ENCODE measurements at places on chromosomes 11 and 22.

GRCh38 chr22:25172153-25172552, 27.5 kb upstream of the CRYBB3 start:
- DNase-seq = no peak

DNA sequence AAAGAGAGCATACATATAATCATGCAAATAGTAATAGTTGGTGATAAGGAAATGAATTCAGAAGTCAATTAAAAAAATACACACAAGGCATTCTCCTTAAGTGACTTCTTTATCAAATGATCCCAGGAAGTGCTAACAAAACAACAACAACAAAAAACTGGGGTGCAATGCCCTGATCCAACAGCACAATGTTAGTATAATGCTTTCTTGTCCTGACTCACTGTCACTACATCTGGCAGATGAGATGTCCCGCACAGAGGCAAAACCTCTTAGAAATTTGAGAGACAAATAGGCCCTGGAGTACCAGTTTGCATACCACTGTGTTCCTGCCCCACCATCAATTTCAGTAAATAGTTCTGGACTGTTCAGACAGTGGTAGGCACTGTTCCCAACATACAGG, 11.0 kb upstream of the AMBRA1 start:
- no peak for DNase-seq

DNA sequence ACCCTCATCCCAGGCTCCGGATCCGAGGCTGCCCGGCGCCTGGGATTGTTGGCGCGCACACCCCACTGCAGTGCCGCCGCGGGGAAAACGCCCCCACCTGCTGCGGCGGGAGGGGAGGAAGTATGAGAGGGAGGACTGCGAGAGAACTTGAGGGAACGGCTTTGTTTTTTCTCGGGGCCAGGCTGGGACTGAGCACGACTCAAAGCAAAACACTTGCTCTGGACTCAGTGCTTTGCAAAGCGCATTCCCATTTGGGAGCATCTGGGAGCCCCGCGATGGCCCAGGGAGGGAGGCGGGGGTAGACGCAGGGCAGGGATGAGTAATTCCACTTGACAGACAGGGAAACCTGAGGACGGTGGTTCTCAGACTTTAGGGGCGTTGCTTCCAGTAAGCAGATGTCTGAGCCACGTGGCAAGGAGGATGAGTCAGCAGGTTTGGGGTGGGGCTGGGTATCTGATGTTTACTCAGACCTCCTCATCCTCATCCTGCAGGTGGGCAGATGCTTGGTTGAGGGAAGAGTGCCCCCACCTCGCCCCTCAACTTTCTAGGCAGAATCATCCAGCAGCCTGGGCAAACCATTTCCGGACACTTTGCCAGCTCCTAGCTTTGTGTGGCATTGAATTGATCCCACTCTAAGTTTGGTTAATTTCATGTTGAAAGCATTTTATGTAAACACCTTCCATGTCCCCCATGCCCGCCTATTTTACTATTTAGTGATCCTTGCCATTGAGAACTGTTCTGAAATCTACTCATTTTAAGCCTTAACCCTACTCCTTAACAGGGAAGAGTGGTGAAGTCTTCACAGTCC, 1.5 kb downstream of the MIAT start:
- DNase-seq = peak; percentile 90

- peak; percentile 6 for DNase-seq
These were observed 85.9 kb downstream of the SBF2 start for GRCh38 chr11:10208131-10208575.

GRCh38 chr11:76601724-76602123, 68.8 kb downstream of the LRRC32 start:
- no peak for DNase-seq

- no peak for DNase-seq
These were observed 190.2 kb downstream of the SWAP70 start for GRCh38 chr11:9853929-9854552.

DNA sequence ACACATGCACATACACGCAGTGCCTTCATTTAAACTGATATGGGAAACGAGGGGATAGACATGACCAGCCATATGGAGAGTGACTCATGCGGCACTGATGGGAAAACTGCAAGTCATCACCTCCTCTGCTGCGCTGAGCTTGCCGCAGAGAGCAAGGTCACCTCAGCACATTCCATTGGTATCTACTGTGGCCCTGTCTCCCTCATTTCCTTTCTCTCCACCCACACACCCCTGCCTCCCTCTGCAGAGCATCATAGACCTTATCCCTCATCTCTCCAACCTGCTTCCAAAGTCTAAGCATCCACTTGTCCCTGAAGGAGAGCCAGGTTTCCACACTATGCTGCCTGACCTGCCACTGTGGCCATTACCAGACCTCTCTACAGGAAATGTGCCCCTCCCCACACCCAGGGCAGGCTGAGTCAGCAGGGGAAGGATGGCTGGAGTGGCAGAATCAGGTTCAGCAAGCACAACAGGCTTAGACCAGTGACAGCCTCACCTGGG, 116.9 kb upstream of the SNX19 start:
- no peak for DNase-seq

DNA sequence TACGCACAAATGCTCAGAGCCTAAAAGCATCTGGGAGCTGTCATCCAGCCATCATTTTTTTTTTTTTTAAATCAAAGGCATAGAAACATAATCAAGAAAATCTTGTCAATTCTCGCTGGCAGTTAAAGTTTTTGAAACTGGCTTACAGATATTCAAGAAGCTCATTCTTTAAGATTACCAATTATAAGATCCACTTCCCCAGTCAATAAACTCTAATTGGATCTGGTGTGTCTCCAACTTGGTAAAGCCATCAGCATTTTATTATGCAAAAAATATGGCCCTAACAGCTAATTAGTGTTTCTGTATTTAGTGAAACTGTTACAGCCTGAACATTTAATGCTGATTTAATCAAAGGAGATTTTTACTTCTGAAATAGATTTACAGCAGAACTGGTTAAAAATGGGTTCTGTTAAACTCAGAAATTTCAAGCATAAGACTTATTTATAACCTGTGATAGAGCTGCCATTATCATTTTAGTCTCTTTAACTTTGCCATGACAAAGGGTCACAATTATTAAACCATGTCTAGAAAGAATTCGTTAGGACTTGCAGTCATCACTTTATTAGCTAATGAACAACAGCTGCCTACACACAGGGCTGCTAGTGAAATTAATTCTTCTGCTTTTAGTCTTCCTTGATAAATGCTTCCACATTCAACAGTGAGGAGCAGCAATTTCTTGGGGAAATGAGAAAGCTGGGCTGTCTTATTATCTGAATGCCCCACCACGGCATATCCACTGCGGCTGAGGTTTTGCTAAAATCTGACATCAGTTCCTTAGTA, 176.4 kb upstream of the PITPNB start:
- DNase-seq = no peak

DNA sequence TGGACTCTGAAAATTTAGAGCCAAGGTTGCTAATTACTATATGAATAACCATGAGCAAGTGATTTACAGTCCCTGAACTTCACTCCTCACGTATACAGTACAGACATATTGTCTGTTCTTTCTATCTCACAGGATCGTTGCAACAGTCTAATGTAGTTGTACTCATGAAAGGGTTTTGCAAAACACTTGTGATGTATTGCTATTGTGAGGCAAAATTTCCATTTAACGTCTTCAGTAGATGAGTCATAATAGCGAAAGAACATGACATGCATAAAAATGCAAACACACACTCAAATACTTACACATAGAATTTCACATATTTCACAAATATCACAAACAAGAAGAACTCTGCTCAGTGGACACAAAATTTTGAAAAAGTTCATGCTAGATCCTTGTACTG, 134.6 kb upstream of the TRPC6 start:
- no peak for DNase-seq

DNA sequence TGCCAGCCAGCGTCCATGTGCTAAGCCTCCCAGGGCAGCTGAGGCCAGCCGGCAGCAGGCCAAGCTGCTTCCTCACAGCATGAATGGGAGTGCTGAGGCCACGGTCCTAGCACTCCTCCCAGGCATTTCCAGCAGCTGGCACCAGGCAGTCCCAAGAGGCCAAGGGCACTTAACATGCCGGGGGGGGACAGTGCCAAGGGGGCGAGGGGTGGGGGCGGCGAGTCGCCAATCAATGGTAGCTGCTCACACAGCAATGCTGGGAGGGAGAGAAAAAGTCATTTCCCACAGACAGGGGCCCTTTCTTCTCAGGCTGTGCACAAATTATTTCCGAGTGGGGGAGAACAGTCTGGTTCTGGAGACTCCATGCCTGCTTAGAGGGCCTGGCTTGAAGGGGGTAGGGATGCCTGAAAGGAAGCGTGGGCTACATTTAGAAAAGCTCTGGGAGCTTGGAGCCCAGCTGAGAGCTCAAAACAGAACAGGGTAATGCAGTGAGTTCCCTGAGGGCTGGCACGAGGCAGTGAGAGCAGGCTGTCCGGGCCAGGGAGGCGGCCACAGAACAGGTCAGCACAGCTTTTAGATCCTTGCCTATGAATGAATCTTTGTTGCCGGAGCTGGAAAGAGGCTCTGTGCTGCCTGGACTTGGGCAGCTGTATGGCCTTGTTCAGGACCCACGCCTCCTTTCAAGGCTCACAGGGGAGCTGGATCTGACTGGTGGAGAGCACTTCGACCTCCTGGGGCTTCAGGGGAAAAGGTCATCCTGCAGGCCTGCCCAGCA, 14.4 kb upstream of the TBC1D10A start:
- no peak for DNase-seq

- DNase-seq = no peak
These were observed 616.5 kb downstream of the BRD1 start for GRCh38 chr22:49211176-49211575.

- DNase-seq = no peak
These were observed 27.3 kb downstream of the TSPAN18 start for GRCh38 chr11:44753961-44754645.

- no peak for DNase-seq
These were observed 63.2 kb upstream of the BIRC3 start for GRCh38 chr11:102254047-102254446.

DNA sequence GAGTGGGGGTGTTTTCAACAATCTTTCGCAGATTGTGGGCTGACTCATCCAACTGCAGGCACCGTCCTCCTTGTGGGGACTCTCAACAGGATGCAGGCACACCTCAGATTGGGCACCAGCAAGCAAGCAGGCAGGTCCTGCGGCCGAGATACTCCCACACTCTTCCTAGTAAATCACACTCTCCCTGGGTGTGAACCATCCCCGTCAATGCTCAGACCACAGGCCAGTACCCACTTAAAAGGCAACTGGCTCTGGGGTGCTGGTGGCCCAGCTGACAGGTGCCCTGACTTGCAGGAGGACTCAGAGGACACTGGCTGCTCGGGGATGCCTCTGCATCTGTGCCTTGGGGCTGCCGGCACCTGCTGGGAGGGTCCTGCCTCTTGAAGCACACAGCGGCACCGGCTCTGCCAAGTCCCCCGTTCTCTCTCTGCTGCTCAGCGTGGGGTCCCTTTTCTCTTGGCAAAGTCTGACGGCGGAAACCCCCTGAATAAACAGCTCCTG, 282.5 kb downstream of the CTTN start:
- DNase-seq = no peak

DNA sequence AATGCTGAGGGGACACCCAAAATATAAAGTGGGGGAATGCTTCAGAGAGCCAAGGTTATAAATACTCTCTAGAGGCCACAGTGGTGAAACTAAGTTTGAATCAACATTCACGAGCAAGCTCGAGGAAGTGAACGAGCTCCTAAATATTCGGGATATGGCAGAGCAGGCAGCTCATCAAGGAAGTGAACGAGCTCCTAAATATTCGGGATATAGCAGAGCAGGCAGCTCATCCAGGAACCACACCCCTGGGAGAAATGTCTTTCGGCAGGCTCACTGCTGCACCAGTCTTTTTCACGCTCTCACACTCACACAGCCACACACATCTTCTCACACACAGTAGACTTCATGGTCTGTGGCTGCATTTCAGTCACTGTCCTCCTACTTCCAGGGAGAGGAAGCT, 787.5 kb downstream of the OPCML start:
- no peak for DNase-seq

- no peak for DNase-seq
These were observed 5.6 kb downstream of the LIPT2 start for GRCh38 chr11:74487875-74488274.

DNA sequence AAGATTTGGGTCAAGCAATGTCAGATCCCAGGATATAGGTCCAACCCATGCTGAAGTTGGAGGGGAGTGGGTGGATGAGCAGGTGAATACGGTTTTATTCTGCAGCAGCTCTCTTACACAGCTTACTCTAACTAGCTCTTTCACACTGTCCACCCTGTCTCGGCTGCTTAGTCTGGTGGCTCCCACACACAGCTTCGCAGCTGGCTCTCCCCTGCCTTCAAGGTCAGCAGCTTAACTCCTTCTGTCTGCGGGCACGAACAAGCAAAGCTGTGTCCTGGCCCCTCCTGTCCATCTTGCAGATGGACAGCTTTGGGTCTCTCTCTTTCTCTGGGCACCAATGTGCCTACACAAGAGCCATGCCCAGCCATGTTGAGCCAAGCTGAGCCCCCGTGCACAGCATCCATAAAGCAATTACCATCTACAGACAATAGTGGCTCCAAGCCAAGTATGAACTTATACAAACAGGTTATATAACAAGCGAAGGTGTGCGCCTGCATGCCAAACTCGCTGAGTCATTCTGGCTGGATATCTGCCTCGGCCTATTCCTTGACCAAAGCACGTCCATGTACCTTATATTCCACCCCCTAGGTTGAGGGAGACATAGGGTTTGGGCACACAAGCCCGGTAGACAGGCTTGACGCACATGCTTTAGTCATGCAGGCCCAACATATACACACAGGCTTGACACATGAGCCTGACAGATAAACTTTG, 1307.8 kb upstream of the RAG2 start:
- DNase-seq = no peak

- no peak for DNase-seq
These were observed 52.9 kb downstream of the PANX1 start for GRCh38 chr11:94181526-94181925.

- no peak for DNase-seq
These were observed 32.7 kb upstream of the GLYATL1B start for GRCh38 chr11:59053387-59053786.

DNA sequence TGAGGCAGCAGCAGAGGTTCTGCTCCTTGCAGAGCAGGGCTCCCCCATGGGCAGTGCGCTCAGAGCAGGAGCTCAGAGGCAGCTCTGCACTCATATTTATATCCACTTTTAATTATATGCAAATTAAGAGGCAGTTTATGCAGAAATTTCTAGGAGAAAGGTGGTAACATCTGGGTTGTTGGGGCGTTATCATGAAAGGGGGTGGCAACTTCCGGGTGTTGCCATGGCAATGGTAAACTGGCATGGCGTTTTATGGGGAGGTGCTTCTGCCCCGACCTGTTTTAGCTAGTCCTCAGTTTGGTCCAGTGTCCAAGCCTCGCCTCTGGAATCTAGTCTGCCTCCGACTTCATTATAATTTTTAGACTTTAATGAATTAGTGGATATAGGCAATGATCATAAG, 1191.7 kb downstream of the TBC1D22A start:
- no peak for DNase-seq
